Amygdala (tissue), 56 donors: ENCODE measurements at places on chromosomes 7 and 10.

GRCh38 chr7:136294977-136295376 is 317.8 kb upstream of the MTPN start:
- no peak for DNase-seq

GRCh38 chr7:140060243-140060630 is 2.5 kb downstream of the PARP12 start:
- no peak for DNase-seq

- DNase-seq = no peak
Observed at GRCh38 chr10:49218480-49218879, 30.3 kb upstream of the TMEM273 start.

DNA sequence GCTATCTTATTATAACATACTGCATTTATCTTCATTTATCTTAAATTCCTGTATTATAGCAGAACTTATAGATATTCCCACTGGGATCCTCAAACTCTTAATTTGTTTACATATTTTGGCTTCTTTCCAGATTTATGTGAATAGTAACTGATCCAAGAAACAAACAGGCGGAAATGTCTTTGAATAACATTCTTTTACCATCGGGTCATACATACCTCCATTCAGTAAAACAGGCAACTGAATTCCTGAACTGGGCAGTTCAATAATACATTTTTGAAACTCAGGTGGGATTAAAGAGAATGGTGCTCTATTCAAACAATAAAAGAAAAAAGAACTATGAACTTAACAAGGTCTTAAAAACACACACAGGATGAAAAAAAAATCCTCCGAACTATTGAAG is 337.4 kb downstream of the CRPPA start:
- no peak for DNase-seq

GRCh38 chr10:7560519-7560918 is 106.2 kb downstream of the ITIH5 start:
- DNase-seq = no peak

DNA sequence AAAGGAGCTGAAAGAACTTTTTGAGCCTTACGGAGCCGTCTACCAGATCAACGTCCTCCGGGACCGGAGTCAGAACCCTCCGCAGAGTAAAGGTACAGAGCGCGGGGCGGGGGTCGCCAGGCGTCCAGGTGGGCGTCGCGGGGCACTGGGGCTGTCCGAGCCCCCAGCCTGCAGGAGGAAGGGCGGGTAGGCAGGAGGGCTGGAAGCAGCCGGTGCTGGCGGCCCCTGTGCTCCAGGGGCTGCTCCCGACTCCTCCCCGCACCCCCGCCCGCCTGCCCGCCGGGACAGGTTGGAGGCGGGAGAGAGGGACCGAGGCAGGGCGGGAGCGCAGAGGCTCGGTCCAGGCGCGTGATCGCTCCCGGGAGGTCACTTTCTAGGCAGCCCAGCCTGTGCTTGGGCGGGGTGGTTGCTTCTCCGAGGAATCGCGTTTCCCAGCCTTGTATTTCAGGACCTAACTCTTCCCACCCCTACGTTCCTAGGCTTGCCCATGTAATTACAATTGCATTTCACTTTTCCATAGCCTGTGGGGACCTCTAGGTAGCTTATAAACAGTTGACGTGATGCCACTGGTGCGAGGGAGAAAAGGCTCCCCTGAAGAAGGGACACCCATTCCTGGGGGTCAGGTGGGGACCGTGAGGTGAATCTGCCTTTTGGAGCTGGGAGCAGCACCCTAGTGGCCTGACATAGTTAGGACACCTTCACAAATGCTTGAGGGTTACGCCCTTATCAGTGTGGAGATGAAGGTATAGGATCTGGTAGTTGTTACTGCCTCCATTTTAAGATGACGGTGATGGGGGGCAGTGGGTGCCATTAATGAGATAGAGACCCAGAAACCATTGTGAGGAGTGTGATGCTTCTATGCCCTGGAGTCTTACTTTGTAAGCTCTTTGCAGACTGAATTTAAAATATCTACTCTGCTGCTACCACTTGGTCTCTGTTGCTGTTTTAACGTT is 148.2 kb downstream of the CELF2 start:
- DNase-seq = peak; percentile 53

- DNase-seq = no peak
Observed at GRCh38 chr7:47543714-47544113, 38.2 kb downstream of the TNS3 start.

DNA sequence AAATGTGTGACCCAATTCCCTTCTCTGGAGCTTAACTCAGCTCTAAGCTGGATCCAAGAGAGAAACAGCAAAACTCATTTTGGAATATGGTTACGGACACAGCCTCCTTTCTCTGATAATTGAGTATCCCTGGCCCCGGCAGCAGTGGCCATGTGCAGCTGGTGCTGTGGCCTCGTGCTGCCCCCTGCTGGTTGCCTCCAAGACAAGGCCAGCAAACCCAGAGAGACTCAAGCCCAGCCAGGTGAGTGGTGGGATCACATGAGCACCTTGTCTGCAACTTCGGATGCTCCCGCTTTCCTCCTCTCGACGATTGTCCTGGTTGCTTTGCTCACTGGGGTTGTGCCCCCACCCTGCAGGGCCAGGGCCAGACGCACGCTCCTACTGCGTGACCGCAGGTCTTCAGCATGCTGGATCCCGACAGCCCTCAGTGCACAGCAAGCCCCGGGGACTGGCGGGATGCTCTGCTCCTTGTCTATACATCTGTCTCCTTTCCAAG is 19.4 kb downstream of the SFTPD start:
- DNase-seq = peak; percentile 20

DNA sequence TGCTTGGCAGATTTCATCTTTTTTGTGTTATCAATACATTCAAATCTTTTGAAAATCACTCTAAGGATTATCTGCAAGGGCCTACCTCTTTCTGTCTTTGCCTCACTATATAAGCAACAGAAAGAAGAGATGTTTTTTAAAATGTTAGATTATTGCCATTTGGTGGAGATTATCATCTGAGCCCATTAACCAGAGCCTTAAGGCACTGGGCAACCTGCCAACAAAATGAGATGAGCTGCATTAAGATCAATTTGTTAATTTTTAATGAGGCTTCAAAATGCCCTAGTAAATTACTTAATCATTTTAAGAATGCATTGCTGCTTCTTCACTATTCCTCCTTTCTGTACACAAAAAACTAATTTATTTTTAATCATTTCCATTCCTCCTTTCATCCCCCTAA is 314.1 kb downstream of the SNX13 start:
- no peak for DNase-seq

GRCh38 chr7:40586197-40586596 is 451.4 kb downstream of the SUGCT start:
- DNase-seq = no peak

GRCh38 chr10:1630304-1630703 is 107.0 kb downstream of the ADARB2 start:
- DNase-seq = no peak

- DNase-seq = no peak
Observed at GRCh38 chr7:12623885-12624498, 53.5 kb downstream of the SCIN start.

DNA sequence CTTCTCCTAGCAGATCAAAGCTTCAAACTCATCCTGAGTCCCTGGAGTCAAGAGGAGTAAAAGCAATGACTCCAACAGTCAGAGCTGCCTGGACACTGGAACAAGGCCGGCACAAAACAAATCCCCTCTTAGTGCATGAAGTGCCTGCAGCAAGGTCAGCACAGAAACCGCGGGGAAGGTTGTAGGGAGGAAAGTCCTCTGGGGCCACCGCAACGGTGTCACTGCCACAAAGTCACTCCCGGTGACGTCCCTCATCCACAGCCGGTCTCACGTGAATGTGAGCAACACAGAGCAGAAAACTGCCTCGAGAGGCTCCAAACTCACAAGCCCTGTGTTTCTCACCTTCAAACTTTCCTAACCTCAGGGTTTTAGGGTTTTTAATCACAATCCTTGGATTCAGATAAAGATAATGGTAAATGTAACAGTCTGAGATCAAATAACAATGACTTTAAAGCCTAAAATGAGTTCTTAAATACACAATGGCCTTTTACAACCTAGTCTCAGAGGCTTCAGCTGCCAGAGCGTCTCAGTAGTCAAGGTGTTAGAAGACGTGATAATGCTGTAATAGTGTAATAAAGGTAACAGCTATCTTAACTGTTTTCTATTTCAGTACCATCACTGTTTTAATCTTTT is 274.3 kb downstream of the ZMYND11 start:
- DNase-seq = no peak

DNA sequence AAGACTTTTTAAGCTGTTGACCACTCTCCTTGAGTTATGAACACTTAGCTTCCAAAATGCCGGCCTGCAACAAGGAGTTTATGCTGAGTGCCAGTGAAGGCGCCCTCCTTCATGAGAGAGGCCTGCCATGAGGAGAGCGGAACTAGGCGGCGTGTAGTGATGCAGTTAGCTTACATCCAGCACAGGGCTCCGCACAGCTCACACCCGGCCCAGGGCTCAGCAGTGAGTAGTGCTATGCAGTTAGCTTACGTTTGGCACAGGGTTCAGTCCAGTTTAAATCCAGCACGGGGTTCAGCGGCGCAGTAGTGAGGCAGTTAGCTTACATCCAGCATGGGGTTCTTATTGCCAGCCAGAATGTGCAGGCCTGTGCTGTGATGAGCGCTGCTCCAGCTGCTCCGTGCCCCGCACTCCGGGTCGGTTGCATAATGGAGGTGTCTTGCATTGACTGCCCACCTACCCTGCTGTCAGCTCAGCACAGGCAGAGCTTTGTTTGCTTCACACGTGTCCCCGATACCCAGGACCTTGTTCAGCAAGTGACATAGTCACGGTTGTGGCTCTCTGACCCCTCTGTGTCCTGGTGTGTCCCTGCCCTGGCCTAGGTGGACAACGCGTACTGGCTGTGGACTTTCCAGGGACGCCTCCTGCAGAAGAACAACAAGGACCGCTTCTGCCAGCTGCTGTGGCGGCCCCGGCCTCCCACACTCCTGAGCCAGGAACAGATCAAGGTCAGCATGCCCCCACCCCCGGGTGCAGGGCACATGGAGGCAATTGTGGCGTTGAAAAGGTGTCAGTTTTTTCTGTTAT is 21.9 kb downstream of the EIF3B start:
- DNase-seq = no peak

DNA sequence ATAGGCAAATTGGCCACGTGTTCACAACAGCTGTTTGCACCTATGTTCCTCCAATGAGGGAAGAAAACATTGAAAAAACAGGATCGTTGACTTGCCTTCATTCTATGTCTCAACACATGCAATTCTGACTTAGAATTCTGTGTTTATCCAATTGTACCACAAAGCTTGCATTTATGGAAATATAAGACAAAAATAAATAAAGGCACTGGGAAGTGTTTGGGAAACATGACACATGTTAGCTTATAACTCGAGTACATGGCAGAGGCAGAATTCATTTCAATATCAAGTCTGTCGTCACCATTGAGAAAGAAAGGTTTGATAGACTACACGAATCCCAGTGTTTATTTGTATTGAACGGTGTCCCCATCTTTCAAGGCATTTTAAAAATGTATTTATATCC is 291.2 kb downstream of the AHR start:
- DNase-seq = no peak

DNA sequence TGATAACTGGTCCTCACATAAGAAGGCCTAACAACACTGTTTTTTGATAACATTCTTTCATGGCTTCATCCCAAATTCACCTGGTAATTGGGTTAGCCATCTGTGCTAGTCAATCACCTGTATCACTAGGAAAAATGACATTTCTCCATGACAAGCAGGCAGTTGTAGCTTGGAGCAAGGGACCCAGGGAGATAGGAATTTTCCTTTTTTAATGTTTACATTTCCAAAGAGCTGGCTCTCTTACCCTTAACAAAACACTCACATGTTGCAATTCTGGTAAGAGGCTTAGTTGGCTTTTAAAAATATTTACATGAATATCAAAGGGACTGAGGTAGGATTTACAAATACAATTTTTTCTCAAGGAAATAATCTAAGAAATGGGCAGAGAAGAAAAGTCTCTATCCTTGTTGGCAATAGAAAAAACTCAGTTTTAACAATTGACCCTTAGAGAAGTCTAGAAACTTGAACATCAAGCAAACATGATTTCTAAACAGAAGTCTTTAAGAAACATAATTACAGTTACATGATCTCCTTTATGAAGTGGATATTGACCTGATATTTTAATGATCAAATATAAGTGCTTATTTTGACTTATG is 16.1 kb upstream of the AKR1C1 start:
- no peak for DNase-seq

GRCh38 chr7:20560325-20561180 is 54.9 kb upstream of the ABCB5 start:
- no peak for DNase-seq

GRCh38 chr10:17737027-17737965 is 14.7 kb upstream of the TMEM236 start:
- DNase-seq = no peak

- DNase-seq = no peak
Observed at GRCh38 chr10:37314862-37315261, 189.5 kb downstream of the ANKRD30A start.

- no peak for DNase-seq
Observed at GRCh38 chr10:11403116-11403515, 208.3 kb downstream of the USP6NL start.

DNA sequence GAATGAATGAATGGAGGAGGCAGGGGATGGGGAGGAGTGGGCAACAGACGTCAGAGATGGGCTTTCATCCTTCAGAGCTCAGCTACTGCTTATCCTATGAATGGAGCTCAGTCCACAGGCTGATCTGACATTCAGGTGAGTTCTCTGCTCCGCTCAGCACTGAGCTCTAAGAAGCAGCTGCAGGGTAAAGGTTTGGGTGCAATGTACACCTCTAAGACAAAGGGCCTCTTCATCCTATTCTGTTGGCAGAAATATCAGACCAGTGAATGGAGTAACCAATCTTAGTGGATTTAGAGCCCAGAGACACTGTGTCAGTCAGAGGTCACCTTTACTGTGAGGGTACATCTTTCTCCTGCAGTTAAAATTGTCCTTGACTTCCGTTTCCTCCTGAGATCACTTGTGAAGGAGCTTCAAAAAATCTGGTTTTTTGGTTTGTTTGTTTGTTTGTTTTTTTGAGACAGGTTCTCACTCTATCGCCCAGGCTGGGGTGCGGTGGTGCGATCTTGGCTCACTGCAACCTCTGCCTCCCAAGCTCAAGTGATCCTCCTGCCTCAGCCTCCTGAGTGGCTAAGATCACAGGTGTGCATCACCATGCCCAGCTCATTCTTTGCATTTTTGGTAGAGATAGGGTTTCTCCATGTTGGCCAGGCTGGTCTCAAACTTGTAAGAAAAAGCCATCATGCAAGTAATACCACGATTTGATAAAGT is 5.1 kb upstream of the CCZ1B start:
- no peak for DNase-seq

- no peak for DNase-seq
Observed at GRCh38 chr10:8758029-8758428, 703.5 kb downstream of the GATA3 start.
